Thymus (tissue), 14 donors: ENCODE measurements at places on chromosomes 3 and 15. TPM values are rescaled to one million over a fixed set of nuclear protein-coding genes. Genes with fewer than 3 reads are reported as not detected.

DNA sequence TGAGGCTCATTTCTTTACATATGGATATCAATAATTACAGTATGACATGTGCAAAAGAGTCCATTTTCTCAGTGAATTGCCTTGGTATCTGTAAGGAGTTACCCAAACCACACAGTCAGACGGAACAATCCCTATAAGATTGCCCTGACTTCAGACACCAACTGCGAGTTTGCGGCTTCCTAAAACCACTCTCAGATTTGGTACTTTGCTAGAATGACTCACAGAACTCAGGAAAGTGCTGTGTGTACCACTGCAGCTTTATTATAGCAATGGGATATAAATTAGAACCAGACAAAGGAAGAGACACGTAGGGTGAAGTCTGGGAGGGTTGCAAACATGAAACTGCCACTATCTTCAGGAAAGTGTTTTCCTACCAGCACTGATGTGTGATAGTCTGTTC lies 45.8 kb upstream of the ATP13A3 start:
- no peak for DNase-seq

DNA sequence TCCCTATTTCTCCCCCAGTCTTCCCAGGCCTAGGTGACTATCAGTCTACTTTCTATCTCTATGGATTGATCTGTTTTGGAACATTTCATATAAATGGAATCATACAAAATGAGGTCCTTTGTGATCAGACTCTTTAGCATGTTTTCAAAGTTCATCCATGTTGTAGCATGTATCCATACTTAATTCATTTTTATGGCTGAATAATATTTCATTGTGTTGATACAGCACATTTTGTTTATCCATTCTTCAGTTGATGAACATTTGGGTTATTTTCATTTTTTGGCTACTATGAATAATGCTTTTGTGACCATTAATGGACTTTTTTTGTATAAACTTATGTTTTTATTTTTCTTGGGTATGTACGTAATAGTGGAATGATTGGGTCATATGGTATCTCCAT lies 19.2 kb upstream of the MGA start:
- no peak for DNase-seq

- DNase-seq = no peak
Observed at GRCh38 chr3:191280111-191280510, 49.1 kb upstream of the CCDC50 start.

- DNase-seq = no peak
Observed at GRCh38 chr3:124774841-124775402, 44.7 kb downstream of the UMPS start.

DNA sequence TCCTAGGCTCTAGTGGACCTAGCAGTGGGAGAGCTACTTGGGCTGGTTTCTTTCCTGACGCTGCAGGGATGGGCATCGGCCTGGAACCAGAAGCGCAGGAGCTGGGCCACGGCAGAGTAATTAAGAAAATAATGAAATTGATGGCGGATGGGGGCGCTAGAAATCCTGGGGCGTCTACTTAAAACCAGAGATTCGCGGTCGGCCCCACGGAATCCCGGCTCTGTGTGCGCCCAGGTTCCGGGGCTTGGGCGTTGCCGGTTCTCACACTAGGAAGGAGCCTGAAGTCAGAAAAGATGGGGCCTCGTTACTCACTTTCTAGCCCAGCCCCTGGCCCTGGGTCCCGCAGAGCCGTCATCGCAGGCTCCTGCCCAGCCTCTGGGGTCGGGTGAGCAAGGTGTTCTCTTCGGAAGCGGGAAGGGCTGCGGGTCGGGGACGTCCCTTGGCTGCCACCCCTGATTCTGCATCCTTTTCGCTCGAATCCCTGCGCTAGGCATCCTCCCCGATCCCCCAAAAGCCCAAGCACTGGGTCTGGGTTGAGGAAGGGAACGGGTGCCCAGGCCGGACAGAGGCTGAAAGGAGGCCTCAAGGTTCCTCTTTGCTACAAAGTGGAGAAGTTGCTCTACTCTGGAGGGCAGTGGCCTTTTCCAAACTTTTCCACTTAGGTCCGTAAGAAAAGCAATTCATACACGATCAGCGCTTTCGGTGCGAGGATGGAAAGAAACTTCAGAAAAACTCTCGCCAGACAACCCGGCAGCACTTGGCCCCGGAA lies 6.1 kb downstream of the SOX14 start:
- DNase-seq = no peak

GRCh38 chr3:160739079-160739478 lies 17.0 kb upstream of the PPM1L start:
- no peak for DNase-seq

GRCh38 chr3:147733217-147733616 lies 324.1 kb downstream of the ZIC1 start:
- no peak for DNase-seq

- no peak for DNase-seq
Observed at GRCh38 chr3:106797461-106797860, 579.8 kb upstream of the CCDC54 start.

DNA sequence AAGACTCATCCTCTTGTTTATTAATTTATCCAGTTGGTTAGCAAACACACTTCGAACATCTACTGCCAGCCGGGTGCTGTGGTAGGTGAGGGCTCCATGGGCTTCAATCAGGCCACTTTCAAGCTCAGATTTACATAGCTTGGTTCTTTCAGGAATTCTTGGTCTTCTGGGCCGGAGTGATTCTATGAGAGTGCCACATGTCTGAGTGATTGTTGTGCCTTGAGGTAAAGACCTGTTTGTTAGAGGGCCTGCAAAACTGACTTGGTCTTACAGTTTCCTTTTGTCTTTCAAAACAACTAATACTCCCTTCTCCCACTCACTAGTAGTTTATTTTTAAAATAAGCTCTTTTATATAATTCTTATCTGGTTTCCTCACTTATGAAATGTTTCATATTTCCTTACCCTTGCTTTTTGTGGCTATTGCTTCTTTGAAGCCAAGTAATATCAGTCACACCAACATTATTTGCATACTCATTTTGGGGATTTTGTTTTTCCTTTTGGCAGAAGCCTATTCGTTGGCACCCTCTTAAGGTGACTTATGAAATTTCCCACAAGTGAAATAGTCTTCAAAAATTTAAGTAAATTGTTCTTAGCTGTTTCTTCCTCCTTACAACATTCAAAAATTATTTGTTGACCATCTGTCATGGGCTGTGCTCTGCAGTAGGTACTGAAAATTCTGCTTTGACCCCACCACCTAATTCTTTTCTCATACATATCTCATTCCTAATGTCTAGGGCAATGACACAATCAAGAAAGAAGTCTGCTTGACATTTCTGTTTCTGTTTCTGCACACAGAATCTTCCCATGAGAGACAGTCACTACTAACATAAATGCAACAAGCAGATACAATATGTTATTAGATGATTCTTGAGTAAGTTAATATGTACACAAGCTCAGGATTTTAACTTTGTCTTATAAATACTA lies 120.2 kb downstream of the LRRC28 start:
- no peak for DNase-seq

The PAQR5 gene
- total RNA-seq = 0.14 TPM

The WDR93 gene
- total RNA-seq = 0.09 TPM

The GOLGA6L1 gene
- not detected for total RNA-seq

The NEK10 gene
- total RNA-seq = 0.76 TPM
